ENCODE measurements at places on chromosomes 7 and 10.

DNA sequence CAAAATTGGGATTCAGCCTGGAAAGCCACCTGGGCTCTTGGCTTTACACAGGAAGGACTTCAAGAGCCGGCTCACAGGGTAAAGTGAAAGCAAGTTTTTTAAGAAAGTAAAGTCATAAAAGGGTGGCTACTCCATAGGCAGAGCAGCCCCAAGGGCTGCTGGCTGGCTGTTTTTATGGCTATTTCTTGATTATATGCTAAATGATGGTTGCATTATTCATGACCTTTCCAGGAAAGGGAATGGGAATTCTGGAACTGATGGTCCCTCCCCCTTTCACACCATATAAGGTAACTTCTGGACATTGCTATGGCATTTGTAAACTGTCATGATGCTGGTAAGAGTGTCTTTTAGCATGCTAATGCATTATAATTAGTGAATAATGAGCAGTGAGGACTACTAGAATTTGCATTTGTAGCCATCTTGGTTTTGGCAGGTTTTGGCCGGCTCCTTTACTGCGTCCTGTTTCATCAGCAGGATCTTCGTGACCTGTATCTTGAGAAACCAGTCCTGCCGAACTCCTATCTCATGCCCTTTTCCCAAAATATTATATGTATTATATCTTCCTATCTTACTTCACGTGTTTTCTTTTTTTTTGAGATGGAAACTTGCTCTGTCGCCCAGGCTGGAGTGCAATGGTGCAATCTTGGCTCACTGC lies 80.5 kb downstream of the HECW1 start:
- DNase-seq, result no peak

GRCh38 chr10:90199093-90199492 lies 497.7 kb downstream of the KIF20B start:
- no peak for DNase-seq

DNA sequence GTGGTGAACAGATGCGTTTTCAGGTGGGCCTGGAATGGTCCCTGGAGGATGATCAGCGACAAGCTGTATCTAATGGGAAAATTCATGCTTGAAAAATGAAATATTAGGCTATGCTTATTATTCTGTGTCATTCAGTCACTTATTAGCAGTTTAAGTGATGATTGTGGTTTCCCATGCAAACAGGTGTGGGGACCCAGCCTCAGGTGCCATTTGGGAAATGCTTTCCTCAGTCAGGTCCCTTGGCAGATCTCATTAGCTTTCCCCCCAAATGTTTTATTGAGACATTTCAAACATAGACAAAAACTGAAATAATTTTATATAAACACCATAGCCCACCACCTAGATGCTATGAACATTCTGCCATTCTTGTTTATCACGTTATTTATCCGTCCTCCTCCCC lies 411 bp upstream of the SNX10 start:
- DNase-seq, result no peak

GRCh38 chr10:70920519-70920918 lies 32.2 kb upstream of the PCBD1 start:
- DNase-seq, result no peak

DNA sequence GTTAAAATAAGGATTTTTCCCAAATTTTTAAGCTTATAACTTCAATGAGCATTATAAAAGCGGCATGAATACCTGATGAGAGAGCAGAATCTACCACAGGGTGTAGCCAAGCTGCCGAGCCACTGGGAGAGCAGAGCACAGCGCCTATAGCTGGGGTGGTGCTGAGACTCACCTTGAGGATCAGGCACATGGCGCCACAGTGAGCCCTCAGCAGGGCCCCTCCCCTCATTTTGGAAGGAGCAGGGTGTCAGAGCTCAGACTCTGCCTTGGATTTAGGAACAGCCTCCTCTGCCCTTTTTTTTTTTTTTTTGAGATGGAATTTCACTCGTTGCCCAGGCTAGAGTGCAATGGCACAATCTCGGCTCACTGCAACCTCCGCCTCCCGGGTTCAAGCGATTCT lies 118.6 kb downstream of the SRPK2 start:
- DNase-seq, result no peak

DNA sequence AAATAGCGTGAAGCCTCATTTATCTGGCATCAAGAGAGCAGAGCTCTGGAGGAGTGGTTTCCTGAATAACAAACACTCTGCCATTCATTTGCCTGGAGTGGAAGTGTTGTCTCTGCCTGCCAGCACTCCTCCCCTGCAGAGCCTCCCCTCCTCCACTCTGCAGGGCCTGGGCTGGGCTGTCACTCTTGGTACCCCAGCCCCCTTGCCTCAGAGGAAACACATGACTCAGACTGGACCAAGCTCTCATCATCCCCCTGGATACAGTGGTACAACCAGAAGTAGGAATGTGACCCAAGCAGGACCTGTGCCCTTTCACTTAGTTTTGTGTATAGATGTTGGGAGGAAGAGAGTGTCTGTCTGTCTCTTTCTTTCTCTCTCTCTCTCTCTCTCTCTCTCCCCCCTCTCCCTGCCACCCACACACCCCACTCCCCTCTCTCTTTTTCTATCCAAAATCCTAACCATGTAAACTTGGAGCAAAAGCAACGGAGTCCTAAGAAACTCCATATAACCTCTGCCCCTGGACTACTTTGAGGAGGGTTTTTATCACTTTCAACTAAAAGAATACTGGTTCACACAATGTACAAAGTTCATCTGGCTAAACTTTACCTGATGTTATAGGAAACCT lies 43.9 kb downstream of the DOCK4 start:
- DNase-seq, result peak; percentile 20
